ENCODE measurements at places on chromosomes 4 and X.
A peak's percentile ranks its signal among the peaks of the same experiment; 100 is the strongest.

GRCh38 chr4:85792376-85793232 lies 317.7 kb downstream of the ARHGAP24 start:
- no peak for DNase-seq

- DNase-seq: no peak
Measured at GRCh38 chrX:149259241-149259640, 245.9 kb downstream of the IDS start.

GRCh38 chr4:111187108-111187507 lies 564.2 kb upstream of the PITX2 start:
- no peak for DNase-seq

GRCh38 chr4:139154538-139154937 lies 22.5 kb downstream of the ELF2 start:
- no peak for DNase-seq

GRCh38 chrX:151929126-151929525 lies 16.4 kb downstream of the MAGEA4 start:
- DNase-seq: no peak

GRCh38 chr4:73908965-73909364 lies 39.8 kb downstream of the CXCL1 start:
- DNase-seq: no peak

- DNase-seq: no peak
Measured at GRCh38 chr4:41069838-41070237, 144.5 kb downstream of the APBB2 start.

DNA sequence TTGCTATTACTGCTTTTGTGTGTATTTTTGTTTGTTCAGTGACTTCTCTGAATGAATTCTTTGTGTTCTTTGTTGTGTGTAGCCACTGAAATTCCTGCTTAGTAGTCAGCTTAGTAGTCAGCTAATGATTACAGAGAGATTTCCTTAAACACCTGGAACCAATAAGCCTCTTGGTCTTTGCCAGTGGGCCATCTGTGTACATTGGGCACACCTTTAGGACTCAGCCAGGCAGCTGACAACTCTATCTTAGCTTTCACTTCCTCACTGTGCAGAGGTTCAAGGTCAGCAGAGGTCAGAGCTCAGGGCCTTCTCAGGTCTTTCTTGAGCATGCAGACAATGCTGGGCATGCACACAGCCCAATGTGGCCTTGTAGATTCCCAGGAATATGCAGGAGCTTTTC lies 59.3 kb downstream of the RWDD4 start:
- DNase-seq: no peak

DNA sequence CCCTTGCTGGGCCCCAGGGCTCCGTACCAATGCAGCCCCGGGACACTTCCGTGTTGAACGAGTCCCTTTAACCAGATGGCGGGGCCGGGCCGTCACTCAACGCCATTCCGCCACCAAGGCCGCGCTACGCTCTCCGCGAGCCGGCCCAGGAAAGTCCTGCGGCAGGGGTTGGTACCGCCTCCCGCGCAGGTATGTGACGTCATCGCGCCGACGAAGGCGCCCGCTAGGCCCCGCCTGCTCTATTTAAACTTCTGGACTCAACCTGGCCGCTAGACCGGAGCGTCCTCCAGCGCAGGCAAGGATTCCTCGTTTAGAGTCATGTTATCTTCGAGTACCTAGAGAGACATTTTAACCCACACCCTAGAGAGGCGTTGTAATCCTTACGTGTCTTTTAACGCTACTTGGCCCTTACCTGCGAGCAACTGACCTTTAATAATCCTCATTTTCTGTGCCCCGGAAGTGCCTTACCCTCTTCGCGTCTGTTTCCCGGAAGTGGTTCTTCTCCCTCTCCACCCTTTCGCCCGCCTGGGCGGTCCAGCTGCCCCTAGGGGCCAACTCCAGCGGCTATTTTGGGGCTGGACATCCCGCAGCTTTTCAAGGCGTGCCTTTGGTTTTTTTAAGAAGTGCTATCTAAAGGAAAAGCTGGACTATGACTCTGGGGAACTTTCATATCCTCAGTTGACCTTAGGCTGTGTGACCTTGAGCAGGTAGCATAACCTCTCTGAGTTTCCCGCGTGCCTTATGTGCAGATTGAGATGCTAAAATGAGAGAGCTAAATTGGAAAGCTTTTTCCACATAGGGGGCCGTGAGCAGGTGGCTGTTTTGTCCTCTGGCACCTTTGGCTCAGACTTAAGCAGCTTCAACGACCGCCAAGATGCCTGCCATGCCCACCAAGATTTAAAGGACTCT lies at the start of gene PNPLA4:
Gene PNPLA4 (minus strand): TSS at position 155 of the 909 bp plus-strand sequence. CDS start 1,294 bp downstream, outside the sequence.
- peak; percentile 69 for DNase-seq

DNA sequence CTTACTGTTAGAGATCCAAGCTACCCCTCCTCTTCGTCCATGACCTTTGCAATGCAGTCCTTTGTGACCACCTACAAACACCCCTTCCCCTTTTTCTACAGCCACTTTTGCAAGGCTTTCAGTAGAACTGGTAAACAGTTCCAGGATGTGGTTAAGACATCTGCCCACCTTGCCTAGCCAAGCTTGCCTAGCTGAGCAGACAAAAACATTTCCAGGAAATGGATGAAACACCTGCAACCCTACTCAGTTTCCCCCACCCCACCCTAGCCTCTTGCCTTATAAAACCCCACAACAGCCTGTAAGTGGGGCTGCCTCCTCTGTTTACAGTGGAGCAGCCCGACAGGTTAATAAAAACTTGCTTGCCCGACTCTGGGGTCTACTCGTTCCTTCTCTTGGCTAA lies 133.8 kb downstream of the ZC4H2 start:
- DNase-seq: no peak

DNA sequence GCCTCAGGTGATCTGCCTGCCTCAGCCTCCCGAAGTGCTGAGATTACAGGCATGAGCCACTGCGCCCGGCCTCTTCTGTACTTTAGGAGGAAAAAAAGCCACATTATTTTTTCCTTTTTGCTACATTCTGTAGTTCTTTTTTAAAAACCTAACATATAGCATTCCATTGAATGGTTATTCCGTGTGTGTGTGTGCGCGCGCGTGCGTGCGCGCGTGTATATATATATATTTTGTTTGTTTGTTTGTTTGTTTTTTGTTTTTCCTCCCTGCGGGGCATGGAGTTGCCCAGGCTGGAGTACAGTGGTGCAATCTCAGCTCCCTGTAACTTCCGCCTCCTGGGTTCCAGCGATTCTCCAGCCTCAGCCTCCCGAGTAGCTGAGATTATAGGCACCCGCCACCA lies 59.5 kb downstream of the ARHGAP10 start:
- DNase-seq: no peak

GRCh38 chrX:17039826-17040225 lies 93.4 kb downstream of the REPS2 start:
- DNase-seq: no peak

DNA sequence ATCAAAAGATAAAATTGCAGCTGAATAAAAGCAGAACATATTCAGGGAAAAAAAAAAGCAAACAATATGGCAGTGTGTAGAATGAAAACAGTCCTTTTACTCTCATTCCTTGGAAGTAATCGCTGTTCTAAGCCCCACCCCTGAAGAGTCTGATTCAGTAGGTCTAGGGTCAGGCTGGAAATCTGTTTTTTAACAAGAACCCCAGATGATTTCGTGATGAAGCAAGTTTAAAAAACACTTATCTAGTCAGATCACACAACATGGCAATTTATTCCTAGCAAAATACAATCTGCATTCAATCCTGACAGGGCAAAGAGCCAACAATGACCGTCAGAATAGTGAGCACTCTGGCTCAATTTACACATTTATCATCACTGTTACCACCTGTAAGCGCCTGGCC lies 16.1 kb downstream of the FAM120C start:
- no peak for DNase-seq

- DNase-seq: no peak
Measured at GRCh38 chrX:12981880-12982279, 7.0 kb downstream of the TMSB4X start.

- DNase-seq: no peak
Measured at GRCh38 chrX:124035657-124036056, 74.2 kb downstream of the STAG2 start.

DNA sequence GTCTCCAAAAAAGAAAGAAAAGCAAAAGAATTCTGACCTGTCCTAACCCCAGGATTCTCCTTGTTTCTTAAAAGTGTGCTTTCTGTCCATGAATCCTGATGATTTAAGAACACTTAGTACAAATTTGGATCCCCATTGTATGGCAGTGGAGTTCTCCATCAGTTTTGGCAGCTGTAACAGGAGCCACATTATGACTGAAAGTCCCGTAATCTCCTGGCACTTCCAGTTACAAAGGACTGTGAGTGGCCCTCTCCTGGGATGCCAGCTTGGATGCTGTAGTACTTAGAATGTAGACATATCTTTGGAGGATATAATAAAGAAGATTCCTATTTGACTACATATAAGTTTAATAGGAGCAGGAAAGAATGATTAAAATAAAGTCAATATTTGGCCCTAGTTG lies 20.6 kb downstream of the AP1AR start:
- DNase-seq: no peak

GRCh38 chr4:166482758-166483157 lies 609.7 kb downstream of the TLL1 start:
- no peak for DNase-seq

GRCh38 chr4:73533515-73534422 lies 52.2 kb downstream of the AFM start:
- no peak for DNase-seq

DNA sequence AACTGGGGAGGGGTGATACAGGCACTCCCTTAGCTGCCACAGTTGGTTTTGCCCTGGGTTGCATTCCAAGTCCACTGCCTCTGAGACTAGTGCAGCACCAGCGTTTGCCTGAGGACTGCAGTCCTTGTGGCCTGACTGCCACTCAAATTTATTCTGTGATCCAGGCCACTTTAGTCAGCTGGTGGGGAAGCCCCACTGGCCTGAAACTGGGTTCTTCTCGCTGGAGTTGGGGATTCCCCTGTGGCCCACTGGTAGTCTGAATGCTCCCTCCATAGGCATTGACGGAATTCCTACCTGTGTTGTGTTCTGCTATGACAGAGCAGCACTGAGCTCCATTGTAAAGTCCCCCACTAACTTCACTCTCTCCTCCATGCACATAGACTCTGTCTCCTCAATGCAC lies 63.8 kb downstream of the PTPN13 start:
- DNase-seq: no peak

GRCh38 chr4:170005472-170005871 lies 20.7 kb downstream of the MFAP3L start:
- no peak for DNase-seq

- DNase-seq: no peak
Measured at GRCh38 chr4:103786014-103786413, 66.2 kb upstream of the TACR3 start.

- no peak for DNase-seq
Measured at GRCh38 chr4:81350040-81350439, 121.7 kb downstream of the RASGEF1B start.

GRCh38 chr4:98226396-98226795 lies 34.8 kb upstream of the RAP1GDS1 start:
- no peak for DNase-seq

- no peak for DNase-seq
Measured at GRCh38 chr4:10736895-10737294, 52.3 kb upstream of the CLNK start.

GRCh38 chr4:63361066-63361465 lies 1048.2 kb downstream of the TECRL start:
- no peak for DNase-seq

GRCh38 chrX:115504167-115504566 lies 56.8 kb upstream of the PLS3 start:
- DNase-seq: no peak

DNA sequence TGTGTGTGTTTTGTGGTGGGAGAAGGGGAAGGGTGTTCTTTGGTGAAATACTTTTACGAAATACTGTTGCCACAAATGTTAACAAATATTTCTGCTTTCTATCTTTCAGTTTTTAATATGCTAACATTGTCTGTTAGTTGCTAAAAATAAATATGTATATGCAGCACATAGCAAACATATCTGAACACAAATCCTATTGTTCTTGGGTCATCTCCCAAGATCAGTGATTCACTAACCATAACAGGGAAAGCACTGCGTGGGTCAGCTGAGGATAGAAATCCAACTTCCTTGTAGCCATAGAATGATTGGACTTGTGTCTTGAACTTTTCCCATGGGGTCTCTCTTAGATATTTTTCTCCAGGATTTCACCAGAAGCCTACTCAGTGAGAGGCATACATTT lies 250.3 kb upstream of the FAM47A start:
- DNase-seq: no peak

DNA sequence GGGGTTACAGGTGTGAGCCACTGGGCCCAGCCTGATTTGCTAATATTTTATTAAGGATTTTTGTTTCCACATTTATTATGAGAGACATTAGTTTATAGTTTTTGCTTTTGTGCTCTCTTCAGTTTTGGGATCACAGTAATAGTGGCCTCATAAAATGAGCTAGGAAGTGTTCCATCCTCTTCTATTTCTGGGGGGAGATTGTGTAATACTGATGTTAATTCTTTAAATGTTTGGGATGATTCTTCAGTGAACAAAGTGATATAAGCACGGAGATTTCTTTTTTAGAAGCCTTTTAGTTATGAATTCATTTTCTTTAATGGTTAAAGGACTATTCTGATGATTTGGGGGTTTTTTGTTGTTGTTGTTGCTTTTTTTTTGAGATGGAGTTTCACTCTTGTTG lies 41.3 kb downstream of the RBMX start:
- no peak for DNase-seq

GRCh38 chrX:68878977-68879645 lies 50.3 kb downstream of the EFNB1 start:
- DNase-seq: no peak

GRCh38 chrX:109374262-109374960 lies 107.5 kb downstream of the GUCY2F start:
- no peak for DNase-seq

DNA sequence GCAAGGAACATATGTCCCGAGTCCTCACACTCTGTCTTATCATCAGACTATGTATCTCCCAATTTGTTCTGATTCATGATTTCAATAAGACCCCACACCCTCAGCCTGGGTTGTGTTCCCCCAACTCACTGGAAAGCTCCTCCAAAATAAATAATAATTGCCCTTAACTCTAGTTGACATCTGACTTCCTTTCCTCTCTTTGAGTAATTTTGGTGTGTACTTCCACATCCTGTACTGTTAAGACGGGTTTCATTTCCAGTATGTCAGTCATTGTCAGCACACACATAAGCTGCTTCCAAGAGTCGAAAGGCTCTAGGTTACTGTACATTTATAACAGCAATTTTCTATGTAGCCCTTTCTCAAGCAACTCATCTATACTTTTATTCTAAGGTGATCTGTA lies 52.2 kb upstream of the C1QTNF7 start:
- no peak for DNase-seq

- DNase-seq: no peak
Measured at GRCh38 chrX:151753313-151754046, 18.9 kb downstream of the CNGA2 start.

- DNase-seq: no peak
Measured at GRCh38 chr4:89142691-89143669, 31.6 kb downstream of the TIGD2 start.

DNA sequence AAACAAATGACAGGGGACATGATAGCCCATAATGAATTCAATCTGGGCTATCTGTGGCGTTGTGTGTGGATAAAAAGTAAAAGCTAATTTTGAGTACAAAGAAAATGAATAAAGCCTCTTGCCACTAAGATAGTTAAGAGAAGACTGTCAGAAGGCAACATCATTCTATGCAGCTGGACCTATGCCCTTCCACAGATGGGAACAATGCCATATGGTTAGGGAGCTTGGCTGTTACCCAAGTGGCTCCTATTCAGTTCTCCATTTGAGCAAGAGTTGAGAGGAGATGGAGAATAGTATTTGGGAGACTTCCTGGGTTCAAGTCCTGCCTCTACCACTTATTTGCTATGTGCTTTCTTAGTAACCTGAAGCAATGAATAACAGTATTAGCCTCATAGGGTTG lies 107.7 kb downstream of the ANXA3 start:
- DNase-seq: no peak

GRCh38 chrX:77949840-77950239 lies 19.6 kb downstream of the PGAM4 start:
- DNase-seq: no peak
